Fibroblast of lung (primary cell): ENCODE measurements at places on chromosomes 6 and 20. TPM values are rescaled to one million over a fixed set of nuclear protein-coding genes. Genes with fewer than 3 reads are reported as not detected.

DNA sequence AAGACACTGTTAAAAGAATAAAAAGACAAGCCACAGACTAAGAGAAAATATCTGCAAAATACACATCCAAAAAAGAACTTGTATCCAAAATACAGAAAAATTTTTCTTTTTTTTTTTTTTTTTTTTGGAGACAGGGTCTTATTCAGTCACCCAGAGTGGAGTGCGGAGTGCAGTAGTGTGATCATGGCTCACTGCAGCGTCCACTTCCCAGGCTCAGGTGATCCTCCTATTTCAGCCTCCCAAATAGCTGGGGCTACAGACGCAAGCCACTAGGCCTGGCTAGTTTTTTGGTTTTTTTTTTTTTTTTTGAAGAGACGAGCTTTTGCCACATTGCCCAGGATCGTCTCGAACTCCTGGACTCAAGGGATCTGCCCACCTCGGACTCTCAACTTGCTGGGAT lies 3.1 kb downstream of the ZUP1 start:
- DNase-seq: no peak

- DNase-seq: no peak
Measured at GRCh38 chr6:170253226-170253909, 37.5 kb downstream of the DLL1 start.

DNA sequence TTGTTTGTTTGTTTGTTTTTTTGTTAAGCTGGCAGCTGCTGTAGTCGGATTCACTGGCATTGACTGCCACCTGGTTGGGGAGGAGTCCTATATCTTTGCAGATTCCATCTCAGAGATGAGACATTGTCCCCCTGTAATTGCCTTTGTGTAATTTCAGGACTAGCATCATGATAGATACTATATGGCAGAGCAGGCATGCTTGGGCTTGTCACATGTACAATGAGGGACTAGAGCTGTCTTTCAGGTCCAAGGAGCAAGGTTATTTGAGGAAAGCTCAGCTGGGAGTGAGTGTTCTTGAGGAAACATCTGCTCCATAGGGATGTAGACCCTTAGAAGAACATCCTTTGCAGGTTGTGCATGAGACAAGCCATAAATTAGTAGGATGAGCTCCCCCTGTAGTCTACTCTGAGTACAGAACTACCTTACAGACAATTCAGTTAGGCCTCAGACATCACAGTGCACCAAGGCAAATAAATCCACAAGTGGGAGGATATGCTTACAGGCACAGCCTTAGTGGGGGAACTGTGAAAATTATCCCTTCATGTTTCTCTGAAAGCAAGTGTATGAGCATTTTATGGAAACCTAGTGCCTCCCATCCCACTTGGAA lies 62.1 kb downstream of the BMP2 start:
- peak; percentile 5 for DNase-seq

- DNase-seq: no peak
Measured at GRCh38 chr6:169271158-169271876, 17.7 kb upstream of the THBS2 start.

TRIM31 gene
- not detected in 2 replicates for total RNA-seq

ARHGAP40 gene
- not detected in 2 replicates for total RNA-seq
